ENCODE measurements at places on chromosomes 7 and 10.

- no peak for ATAC-seq
These were observed 105.3 kb downstream of the PPP1R3A start for GRCh38 chr7:113813471-113813870.

DNA sequence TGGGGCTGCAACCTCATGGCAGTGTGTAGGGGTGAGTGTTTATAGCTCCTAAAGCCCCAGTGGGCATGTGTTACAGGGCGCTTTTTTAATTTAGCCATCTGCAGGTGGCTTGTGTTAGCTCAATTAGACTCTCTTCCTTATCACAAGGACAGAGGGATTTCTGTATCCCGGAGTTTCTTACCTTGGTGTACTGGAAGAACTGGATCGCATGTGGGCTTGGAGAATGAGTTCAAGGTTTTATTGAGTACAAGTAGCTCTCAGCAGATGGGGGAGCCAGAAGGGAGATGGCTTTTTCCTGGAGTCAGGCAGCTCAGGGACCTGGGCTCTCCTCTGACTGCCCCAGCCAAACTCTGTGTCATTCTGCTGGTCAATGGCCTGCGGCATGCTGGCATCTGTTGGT is 153.5 kb upstream of the C7orf33 start:
- no peak for ATAC-seq

GRCh38 chr10:61257136-61257535 is 196.0 kb downstream of the TMEM26 start:
- no peak for ATAC-seq

DNA sequence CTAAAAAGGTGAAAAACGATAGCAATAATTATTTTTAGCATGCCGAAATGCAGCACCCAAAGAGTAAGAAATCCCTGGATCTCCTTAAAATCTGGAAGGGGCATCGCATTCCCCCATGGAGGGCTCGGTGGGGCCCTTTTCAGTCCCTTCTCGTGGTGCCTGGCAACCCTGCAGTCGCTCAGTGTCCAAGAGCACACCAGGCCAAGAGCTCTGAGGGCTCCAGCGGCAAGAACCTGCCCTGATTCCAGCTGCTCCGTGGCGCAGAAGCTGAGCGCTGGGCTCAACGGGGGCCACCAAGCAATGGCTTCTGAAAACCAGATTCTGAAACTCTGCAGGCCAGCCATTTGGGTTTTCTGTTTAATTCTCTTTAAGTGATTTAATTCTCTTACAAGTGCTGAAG is 131.2 kb downstream of the PRKAG2 start:
- ATAC-seq: no peak

DNA sequence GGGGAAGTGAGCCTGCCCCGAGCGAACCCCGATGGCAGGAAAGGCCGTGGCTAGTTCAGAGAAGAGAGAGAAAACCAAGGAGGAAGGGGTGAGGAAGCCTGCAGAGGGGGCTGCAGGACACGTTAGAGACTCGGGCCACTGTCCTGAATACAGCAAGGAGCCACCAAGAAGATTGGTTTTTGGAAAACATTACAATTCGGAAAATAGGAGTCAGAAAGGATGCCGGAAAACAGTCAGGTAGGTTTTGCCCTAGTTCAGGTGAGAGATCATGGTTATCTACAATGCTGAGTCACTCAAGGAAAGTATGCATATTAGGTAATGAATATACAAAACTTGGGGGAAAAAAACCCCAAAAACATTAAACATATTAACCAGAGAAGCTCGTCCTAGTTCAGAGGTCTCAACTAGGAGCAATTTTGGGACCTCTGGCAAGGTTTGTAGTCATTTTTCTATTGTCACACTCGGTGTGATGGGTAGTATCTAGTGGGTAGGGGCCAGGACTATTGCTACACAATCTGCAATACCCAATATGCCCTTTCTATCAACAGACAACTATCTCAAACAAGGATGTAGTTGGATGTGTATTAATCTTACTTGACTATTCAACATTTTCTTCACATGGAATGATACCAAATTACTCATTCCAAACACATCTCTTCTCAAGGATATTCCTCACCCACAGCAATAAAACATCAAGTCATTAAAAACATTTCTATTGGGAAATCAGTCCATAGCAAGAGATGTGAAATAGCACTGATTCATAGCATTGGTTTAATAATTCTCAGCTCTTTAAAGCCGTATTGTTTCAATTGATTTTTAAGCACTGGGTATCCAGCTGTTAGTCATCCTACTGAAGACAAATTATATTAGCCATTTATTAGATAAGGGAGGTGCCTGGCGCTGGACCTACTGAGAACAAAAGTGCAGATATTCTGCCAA is 74.4 kb upstream of the RSU1 start:
- ATAC-seq: peak; percentile 65

- ATAC-seq: no peak
These were observed 1131.9 kb upstream of the CELF2 start for GRCh38 chr10:9885761-9886160.

DNA sequence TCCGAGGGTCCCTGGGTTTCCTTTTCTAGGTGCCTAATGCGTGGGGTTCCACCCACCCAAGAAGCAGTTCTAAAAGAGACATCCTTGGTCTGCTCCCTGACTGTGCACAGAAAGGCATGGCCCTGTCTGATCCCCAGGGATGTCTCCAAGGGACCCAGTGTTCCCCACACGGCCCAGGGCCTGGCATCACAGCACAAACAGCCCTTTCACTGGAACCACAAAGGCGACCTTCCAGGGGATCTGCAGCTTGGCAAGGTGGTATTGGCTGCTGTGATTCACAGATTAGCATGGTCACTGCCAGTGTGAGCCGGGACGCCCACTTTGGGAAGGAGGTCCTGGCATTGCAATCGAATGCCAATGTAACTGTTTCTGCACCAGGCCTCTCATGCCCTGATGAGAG is 6.4 kb downstream of the KCNMA1 start:
- no peak for ATAC-seq

GRCh38 chr7:20892776-20893175 is 106.1 kb upstream of the SP8 start:
- ATAC-seq: no peak

GRCh38 chr7:2641406-2642393 is 9.9 kb downstream of the TTYH3 start:
- peak; percentile 68 for ATAC-seq

DNA sequence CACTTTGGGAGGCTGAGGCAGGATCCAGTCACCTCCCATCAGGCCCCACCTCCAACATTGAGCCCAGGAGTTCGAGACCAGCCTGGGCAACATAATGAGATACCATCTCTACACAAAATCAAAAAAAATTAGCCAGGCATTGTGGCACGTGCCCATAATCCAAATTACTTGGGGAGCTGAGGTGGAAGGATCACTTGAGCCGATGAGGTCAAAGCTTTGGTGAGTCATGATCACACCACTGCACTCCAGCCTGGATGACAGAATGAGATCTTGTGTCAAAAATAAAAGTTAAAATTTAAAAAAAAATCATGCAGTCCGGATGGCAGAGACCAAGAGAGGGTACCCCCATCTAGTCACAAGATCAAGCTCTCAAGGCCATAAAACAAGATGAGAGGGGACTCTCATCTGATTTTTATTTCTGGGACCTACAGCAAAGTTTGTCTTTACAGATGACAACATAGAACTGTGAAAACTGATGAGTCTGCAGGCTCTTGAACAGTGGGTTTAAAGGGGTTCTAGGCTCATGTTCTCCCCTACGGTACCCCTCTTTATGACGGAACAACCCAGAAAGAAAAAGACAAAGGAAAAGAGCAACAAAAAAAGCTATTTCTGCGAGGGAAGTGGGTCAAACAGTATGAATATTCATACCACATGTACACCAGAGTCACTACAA is 28.9 kb upstream of the CREB3L2 start:
- ATAC-seq: no peak

- ATAC-seq: no peak
These were observed 133.5 kb downstream of the TSPAN12 start for GRCh38 chr7:120724448-120724847.

Data from SK-N-SH treated with all-trans-retinoic acid at 6 μM for 48 hours (cell line).